Stimulated activated CD8-positive, alpha-beta memory T cell treated with anti-CD3 and anti-CD28 coated beads, Interleukin-15, amount 100 ng/mL, for 1 hour (primary cell): ENCODE measurements at places on chromosomes 11 and 22.

GRCh38 chr22:24146194-24146616 is 35.1 kb upstream of the SUSD2 start:
- no peak for DNase-seq

GRCh38 chr11:64787526-64788320 is 9.4 kb upstream of the SF1 start:
- no peak for DNase-seq

DNA sequence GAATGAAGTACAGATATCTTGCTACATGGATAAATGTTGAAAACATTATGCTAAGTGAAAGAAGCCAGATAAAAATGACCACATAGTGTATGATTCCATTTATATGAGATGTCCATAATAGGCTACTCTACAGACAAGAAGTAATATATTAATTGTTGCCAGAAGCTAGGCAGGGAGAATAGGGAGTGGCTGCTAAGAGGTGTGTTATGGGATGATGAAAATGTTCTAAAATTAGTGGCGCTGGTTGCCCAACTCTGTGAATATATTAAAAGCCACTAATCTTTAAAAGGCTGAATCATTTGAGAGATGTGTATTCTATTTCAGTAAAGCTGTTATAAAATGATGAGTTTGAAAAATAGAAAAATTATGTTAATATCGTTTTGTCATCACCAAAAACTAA is 144.4 kb downstream of the NCAM1 start:
- no peak for DNase-seq

DNA sequence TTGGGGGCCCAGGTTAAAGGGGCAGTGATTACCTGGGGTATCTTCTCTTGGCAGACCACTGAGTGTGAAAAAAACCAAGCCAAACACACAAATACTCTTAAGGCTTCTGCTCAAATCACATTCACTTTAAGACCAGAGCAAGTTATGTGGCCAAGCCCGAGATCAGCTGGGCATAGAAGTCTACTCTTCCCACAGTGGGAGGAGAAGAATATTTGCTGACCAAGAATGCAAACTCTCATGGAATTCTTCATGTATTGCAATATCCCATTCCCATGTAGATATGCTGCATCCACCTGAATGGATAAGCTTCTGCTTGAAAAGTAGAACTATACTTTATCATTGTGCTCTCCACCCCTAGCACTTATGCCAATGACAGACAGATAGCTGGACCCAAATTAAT is 37.1 kb upstream of the C11orf87 start:
- no peak for DNase-seq

DNA sequence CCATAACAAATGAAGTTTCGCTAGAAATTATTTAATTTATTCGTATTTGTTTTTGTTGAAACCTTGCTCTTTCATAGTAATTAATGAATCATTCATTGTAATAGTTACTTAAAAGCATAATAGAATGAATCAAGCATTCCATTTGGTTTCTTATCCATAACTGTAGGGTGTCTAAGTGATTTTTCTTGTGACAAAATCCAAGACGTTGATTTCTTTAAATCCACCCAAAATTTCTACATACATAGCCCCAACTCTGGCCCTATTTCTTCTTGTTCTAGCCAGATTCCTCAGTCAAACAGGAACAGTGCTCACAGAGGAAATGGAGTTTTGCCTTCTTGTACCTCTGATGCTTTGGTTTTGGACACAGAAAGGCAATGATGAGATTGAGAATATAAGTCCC is 25.5 kb downstream of the UBASH3B start:
- DNase-seq = no peak

- peak; percentile 71 for DNase-seq
Measured at GRCh38 chr11:75204685-75205563, 35.6 kb upstream of the TPBGL start.

DNA sequence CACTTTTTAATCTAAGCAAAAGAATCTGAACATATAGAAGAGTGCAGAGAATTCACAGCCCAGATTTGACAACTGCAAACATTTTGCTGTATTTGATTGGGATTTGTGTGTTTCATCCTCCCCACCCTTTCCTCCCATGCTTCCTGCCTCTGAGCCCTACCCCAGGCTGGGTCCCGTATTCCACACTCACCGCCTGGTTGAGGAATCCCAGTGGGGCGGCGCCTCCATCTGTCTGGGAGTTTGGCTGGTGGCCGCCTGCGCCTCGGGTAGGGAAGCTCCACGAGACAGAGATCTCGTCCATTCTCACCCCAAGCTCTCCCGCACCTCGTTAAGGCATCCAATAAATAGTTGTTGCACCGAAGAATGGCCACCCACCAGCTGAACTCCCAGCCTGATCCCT is 105.9 kb upstream of the SLC22A12 start:
- DNase-seq = no peak

- DNase-seq = no peak
Measured at GRCh38 chr11:82930734-82931133, 29.2 kb downstream of the DDIAS start.

GRCh38 chr11:66450560-66450959 is 11.9 kb upstream of the MRPL11 start:
- DNase-seq = no peak

DNA sequence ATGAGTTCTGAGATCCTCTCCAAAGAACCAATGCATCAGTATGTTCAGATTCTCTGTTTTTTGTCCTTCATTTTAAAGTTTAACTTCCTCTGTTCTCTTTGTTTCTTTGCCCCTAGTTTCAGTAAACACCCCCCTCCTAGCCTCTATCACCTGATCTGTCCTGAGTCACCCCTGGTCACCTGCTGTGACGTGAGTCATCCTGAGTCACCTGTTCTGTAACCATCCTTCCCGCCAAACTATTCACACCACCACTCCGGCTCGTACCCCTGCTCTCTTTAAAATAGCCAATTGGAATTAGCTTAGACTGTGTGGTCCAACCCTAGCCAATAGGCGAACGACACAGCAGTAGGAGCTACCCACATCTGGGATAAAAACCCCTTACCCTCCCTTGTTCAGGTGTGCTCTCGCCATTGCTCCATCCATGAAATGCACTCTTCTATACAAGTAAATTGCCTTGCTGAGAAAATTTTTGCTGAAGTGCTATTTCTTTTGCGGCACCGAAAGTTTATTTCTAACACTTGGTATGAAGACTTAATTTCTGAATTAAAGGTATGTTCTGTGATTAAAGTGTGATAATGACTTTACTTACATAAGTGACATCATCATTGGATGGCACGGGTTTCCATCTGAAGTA is 318.4 kb downstream of the AASDHPPT start:
- DNase-seq = no peak

- DNase-seq = no peak
Measured at GRCh38 chr11:32894149-32894827, 1.7 kb downstream of the QSER1 start.

- no peak for DNase-seq
Measured at GRCh38 chr11:119788911-119789560, 60.0 kb upstream of the NECTIN1 start.

DNA sequence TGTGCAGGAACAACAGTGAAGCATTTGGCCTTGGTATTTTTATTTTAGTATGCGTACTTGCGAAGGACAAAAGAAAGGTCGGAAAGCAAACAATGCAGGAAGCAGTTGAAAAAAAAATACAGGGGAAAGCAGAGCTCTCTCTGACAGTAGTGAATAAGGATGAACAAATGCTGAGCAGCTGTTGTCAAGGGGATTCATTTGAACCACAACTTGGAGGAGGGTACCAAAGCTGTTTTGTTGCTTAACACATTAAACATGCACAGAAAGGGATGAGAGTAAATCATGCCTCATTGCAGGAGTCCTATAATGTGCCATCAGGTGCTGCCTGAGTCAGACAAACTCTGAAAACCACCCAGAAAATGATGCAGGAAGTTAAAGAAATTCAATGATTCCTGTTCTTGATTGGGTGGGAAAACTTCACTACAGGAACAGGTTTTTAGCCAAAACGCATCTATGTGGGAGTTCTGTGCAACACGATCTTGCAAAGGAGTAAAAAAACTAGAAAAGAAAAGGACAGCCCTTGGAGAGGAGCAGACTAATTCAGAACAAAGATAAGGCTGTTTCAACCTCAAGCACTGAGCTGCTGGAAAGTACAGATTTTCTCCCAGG is 2113.5 kb downstream of the LRRC4C start:
- DNase-seq = no peak

- peak; percentile 42 for DNase-seq
Measured at GRCh38 chr22:38353142-38353629, 36.0 kb upstream of the CSNK1E start.

DNA sequence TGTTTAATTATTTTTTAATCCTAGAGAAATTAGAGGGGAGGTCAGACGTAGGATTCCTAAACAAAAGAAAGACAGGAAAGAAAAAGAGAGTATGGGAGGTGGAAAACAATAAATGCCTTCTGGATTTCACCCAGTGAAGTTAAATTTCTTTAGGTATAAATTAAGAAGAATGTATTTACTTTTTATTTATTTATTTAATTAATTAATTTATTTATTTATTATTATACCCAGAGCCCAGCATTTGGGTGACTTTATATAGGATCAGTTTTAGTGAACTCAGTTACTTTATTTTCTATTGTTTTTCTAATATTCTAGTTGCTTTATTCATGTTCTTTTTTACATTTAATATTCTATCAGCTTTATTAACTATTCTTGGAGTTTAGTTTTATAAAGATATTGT is 551.8 kb downstream of the LUZP2 start:
- no peak for DNase-seq

- no peak for DNase-seq
Measured at GRCh38 chr11:94785509-94785908, 17.4 kb downstream of the AMOTL1 start.

- DNase-seq = no peak
Measured at GRCh38 chr11:11170352-11171084, 182.5 kb downstream of the CSNK2A3 start.

DNA sequence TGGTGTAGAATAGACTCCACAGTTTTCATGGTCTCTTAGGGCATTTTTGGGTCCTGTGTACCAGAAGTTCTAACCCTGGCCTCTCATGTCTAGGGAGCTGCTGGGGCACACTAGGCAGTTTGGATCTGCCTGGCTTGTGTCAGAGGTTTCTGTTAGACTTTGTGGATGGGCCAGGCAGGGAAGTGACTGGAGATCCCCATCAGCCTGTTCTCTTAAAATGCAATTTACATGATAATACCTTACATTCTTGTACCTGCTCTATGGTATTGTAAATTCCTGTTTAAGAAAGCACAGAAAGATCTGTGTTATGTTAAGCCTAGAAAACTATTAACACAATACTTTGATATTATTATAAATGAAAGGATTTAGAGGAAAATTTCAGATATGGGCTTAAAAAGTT is 104.0 kb downstream of the ARHGAP42 start:
- no peak for DNase-seq

- DNase-seq = peak; percentile 44
Measured at GRCh38 chr11:57480409-57481137, 20.2 kb downstream of the RTN4RL2 start.

DNA sequence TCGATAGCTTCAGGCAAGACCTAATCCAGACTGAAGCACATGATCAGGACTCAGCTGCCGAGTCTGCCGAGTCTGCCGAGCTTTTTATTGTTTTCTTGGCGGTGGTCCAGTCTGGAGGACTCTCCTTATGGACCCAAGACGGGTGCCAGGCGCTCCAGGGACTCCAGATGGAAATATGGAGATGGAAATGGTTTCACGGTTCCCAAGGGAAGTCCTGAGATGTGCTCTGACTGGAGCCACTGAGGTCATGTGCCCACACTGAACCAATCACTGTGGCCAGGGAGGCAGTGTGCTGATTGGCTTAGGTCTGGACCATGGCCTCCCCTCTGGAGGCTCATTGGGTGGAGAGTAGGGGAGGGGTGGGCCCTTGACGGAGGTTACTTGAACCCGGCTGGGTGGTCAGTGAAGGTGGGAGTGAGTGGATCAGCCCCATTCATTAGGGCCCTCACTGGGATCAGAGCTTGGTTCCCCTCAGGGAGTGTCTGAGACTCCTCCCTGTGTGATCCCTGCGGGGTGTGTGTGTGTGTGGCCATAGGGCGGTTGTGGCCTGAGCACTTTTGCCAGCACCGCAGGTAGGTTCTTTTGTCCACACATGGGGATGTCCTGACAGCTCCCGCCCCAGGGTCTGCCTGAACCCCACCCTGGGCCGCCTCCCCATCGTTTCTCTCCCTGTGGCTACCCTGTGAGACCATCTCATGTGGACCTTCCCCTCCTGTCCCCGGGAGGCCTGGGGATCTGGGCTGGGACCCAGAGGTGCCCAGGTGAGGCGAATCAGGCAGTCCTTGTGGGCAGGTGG is 14.0 kb downstream of the RPS6KA4 start:
- DNase-seq = no peak

DNA sequence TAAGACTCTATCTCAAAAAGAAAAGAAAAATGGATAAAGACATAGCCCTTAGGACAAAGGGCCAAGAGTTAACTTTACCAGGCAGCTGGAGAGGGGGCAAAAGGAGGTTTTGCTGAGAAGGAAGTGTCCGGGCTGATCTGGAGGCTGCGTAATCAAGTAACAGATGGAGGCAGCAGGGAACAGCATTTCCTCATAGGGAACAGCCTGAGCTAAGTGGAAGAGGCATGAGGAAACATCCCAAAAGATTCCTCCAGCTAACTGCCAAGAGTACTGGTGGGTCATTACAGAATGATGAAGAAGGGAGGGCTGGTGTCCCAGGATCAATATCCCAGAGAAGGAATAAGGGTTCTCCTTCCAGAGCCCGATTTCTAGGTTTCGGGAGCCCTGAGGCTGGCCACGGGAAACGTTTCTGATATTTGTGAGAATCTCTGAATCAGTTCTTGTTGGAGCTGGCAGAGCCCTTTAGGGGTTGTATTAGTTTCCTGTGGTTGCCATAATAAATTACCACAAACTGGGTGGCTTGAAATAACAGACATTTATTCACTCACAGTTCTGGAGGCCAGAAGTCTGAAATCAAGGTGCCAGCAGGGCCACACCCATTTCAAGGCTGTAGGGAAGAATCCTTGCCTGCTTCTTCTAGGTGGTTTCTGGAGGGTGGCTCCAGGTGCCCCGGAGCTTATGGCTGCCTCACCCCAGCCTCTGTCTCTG is 21.2 kb downstream of the LIF start:
- DNase-seq = no peak

GRCh38 chr11:111719379-111719778 is 46.8 kb downstream of the PPP2R1B start:
- no peak for DNase-seq

GRCh38 chr11:6755303-6755952 is 16.3 kb downstream of the OR2AG2 start:
- DNase-seq = no peak

- DNase-seq = no peak
Measured at GRCh38 chr11:8023831-8024555, 36.9 kb downstream of the EIF3F start.

DNA sequence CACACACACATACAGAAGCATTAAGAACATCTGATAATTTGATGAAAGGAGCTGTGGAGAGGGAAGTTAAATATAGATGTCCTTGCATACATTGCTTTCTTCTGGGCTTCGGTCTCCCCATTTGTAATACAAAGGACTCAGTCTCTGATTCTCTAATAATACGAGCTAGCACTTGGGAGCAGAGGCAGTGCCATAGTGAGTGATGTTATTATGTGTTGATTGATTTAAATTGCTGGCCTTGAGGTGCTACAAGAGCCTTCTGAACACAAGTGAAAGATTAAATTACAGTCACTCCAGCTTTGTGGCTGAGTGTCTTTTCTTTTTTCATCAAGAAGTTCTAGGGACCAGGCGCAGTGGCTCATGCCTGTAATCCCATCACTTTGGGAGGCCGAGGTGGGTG is 61.5 kb upstream of the HMGXB4 start:
- no peak for DNase-seq
